Osteoblast (primary cell): ENCODE measurements at places on chromosomes 4 and X.

GRCh38 chr4:69658133-69658532, 5.1 kb upstream of the UGT2A1 start:
- no peak for DNase-seq

GRCh38 chrX:115344885-115345614, 55.5 kb downstream of the LUZP4 start:
- DNase-seq, result peak; percentile 96

GRCh38 chrX:139882299-139882698, 50.6 kb downstream of the ATP11C start:
- peak; percentile 54 for DNase-seq

GRCh38 chrX:111041018-111041462, 55.0 kb upstream of the PAK3 start:
- DNase-seq, result peak; percentile 9

DNA sequence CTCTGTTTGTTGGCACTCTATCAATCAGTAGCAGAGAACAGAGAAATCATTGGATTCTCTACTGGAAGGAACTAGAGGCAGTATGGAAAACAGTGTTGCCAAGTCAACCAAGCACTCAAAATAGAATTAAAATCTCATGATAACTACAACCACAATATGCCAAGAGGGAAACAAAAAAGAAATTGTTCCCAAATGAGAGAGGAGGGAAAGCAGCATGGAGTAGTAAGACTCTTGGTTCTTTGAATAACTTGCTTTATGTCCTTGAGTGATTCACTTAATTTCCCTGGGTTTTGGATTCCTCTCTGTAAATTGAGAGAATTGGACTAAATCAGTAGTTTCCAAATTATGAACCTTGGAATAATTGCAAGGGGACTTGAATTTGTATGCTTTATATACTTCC, 285.5 kb upstream of the ANKRD50 start:
- no peak for DNase-seq

- no peak for DNase-seq
Observed at GRCh38 chrX:40329616-40330015, 231.9 kb upstream of the BCOR start.

GRCh38 chr4:10962246-10962645, 277.7 kb upstream of the CLNK start:
- no peak for DNase-seq

DNA sequence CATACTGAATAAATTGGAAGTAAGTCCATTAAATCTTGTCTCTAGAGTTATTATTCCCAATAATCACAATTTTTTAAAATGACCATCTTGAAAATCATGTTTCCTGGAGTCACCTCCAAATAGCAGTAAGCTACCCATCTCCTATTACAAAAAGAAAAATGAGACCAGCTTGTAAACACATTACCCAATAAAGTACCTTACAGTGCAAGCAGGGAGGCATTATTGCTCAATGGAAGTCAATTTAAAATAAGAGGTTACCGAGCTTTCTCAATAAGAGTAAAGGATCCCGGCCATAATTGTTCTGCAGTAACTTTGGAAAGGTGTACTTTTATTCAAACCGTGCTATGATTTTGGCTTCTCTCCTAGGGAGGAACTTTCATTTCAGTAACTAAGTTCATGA, 78.0 kb downstream of the DMD start:
- DNase-seq, result no peak

GRCh38 chr4:7572894-7573293, 138.2 kb upstream of the PSAPL1 start:
- no peak for DNase-seq

DNA sequence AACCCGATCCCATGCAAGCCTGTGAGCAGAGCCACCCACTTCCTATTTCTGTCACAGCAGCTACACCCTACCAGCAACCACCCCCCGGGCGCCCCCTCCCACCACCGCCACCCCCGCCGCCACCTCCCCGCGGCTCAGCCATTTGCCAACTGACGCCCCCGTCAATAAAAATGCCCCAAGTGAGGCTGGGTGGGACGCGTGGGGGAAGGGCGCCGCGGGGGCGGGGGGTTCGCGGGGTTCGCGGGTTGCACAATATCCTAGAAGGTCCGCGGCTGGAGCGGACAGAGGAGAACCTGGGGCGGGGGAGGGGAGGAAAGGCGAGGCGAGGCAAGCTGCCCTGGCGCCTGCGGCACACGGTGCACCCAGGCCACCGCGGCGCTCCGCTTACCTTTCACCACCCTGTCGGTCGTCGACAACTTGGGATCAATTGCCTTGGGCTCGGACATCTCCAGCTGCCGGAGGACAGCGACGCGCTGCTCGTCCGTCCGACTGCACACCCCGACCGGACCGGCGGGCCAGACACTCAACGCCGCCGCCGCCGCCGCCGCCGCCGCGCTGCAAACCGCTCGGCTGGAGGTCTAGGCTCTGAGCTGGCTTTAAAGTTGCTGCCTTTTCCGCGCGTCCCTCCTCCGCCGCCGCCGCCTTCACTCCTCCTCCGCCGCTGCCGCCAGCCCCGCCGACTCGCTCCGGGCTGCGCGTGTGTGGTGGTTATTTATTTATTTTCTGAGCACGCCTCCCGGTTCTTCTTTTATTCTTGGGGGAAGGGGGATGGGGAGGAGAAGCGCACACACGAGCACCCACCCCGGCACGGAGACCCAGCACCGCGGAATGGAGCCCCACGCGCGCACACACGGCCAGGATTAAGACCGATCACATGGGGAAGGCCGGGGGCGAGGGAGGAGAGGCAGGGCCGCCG, 717 bp downstream of the PPP3CA start:
- DNase-seq, result peak; percentile 88

DNA sequence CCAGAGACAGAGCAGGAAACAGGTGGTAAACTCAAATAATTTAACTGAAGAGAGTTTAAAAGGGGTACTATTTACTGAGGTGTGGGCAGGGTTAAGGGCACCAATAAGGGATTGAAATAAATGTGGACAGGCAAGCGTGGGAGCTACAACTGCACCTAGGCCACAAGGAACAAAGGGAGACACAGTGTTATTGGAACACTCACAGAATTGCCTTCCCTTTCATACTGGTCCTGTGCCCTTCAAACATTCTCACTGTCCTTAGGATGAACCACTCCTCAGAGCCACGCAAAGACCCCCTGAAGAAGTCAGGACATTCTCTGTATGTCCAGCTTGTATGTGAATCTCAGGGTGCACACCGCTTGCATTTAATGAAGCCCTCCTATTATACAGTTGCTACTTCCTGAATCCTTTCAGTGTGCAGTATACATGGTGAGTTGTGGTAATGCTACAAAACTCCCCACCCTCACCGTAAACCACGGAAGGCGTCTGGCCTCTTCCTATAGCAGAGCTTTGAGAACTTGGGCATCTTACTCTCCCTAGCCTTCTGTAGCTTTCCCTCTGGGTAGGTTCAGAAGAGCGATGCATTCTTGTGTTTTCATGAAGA, 9.6 kb upstream of the MRPL1 start:
- DNase-seq, result no peak

- DNase-seq, result peak; percentile 21
Observed at GRCh38 chr4:177802661-177803060, 360.4 kb upstream of the AGA start.

- no peak for DNase-seq
Observed at GRCh38 chrX:30992381-30992904, 79.4 kb downstream of the FTHL17 start.

DNA sequence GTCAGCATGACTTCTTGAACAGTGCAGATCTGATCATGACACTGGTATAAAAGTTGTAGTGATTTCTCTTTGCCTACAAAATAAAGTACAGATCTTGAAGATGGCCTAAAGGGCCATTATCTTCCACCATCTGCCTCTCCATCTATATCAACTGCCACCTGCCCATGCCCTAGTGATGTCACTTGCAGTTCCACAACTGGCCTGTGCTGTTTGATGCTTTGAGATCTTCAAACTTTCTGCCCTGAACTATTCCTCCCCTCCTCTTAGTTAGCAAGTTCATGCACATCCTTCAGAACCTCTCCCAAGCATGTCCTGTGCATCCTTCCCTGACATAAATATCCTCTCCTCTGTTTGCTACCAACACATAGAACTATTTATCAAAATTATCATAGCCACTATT, 217.0 kb downstream of the SOWAHB start:
- no peak for DNase-seq

DNA sequence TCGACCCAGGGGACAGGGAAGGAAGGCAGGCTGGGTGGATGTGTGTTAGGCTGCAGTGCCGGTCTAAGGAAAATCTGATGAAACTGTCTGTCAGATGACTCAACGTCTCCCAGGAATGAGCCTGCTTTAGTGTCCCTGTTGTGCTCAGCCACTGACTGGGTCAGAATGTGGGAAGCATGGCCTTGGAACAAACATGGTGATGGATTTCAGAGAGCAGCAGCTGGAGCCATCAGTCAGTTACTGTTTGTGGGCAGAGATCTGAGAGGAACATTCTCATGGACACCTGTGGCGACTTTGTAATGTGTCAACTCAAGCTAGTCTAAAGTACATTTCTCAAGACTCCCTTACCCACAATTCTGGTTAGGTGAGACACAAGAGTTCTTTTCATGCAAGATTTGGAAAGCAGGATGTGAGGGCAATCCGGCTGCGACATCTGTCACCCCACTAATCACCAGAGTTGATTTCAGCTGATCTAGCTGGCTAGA, 63.2 kb downstream of the ANAPC10 start:
- peak; percentile 46 for DNase-seq

GRCh38 chr4:102094481-102094880, 250.8 kb downstream of the SLC39A8 start:
- DNase-seq, result no peak

DNA sequence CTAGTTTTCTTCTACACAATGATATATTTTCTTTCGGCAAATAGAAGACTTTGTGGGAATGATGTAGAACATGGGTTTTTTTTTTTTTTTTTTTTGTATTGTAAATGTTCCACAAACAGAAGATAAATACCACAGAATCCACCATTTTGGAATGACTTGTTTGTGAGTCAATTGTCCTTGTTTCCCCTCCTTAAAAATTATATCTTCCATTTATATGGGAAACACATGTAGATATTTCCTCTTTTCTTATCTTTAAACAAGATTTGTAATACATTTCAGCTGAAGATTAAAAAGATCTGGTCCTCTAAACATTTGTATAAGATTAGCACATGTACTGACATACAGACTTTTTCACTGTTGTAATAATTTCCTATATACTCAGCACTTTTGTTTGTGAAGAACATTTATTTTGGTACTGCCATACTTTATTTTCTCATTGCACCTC, 304.6 kb downstream of the SPRY1 start:
- no peak for DNase-seq

DNA sequence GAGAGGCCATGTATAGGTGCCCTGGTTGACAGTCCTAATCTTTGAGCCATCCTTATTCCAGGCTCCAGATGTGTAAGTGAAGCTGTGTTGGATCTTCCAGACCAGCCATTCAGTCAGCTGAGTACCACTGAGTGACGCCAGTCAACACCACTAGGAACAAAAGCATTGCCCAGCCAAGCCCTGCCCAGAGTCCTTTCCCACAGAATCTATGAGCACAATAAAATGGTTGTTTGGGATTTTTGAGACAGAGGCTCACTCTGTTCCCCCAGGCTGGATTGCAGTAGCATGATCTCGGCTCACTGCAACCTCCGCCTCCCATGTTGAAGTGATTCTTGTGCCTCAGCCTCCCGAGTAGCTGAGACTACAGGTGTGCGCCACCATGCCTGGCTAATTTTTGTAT, 262.5 kb downstream of the BCOR start:
- DNase-seq, result no peak

DNA sequence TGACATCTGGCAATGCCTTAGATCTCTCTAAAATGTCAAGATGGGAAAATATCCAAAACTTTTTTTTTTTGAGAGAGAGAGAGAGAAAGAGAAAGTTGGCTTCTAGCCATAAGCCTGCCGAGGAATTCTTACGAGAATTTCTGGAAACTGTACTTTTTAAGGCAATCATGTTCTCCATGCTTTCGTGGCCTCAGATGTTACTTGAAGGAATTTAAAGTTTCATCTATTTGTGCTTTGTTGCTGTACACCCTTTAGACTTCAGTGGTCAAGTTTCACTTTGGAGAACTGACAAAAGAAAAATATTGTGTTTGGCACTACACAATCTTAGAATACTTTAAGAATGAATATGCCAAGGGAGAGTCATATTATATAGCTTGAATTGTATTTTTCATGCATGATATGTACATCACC, 53.9 kb downstream of the FAT4 start:
- DNase-seq, result peak; percentile 37

- DNase-seq, result peak; percentile 19
Observed at GRCh38 chr4:154779362-154779947, 1.6 kb upstream of the RBM46 start.

GRCh38 chr4:137640156-137640837, 108.0 kb upstream of the PCDH18 start:
- no peak for DNase-seq

DNA sequence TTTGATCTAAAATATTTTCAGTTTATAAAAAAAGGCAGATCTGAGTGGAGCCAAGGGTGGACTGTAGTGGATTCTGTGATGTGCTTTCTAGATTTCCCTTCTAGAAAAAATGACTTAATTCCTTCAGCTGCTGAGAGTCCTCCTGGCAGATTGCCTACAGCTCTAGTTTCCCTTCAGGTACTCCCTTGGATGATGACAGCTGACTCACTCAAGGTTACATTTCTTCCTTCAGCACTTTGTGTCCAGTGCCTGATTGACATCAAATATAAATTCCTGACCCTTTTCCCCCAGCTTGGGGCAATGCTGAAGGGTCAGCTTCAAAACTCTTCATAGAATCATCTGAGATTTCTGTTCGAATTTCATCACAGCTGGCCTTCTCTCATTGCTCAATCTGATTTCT, 161.7 kb downstream of the EMCN start:
- DNase-seq, result no peak

DNA sequence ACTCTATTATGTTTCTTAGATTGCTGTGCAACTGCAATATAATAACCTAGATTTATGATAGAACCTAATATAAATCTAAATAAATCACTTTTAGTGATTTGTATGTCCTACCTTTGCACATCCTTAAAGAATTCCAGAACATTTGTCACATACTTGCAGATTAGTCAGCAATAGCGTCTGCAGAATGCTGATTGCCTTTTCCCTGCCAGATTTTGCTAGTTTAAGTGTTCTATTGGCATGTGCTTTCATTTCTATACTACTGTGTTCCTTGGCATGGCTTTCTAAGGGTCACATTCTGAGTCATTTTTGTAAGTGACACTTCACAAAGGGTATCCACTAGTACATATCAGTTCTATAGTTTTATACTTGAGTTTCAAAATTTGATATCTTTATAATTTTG, 303.1 kb upstream of the GIMD1 start:
- DNase-seq, result no peak

- no peak for DNase-seq
Observed at GRCh38 chr4:89871211-89871610, 23.4 kb upstream of the MMRN1 start.
